Neural crest cell (in vitro differentiated cells): ENCODE measurements at places on chromosomes 4 and X.
A peak's percentile ranks its signal among the peaks of the same experiment; 100 is the strongest.

DNA sequence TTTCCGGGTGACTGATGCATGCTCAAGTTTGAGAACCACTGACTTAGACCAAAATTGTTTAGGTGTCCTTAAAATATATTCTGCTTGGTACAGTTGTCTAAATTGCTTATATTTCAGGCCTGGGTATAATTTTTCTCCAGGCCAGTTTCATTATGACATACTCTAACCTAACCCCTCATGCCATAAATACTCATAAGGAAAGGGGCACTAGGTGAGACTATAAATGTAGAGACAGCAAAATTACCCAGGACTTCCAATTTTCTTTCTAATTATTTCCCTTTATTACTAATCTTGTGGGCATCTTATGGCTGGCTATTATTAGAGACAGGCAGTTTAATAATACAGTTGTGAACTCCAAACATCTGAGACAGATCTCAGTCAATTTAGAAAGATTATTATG is 150.2 kb downstream of the RRAGB start:
- no peak for DNase-seq

DNA sequence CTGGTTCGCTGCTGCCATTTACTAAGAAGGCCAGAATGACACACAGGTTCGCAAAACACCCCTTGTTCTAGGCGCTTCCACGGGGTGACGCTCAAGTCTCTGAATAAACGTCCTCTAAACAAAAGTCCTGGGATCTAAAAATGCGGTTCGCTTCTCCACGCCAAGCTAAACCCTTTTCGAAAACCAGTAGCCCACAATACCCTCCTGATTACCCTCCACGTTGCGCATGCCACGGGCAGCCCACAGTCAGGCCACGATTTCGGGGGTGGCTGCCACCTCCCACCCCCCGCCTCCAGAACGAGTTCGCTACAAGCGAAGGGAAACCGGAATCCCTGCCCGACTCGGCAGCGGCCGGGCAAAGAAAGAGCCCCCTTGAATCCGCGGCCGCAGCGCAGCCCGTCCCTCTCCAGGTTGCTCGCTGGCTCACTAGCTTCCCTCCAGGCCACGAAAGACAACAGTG is 423 bp downstream of the RPL39 start:
- peak; percentile 1 for DNase-seq

- DNase-seq: no peak
Measured at GRCh38 chr4:61443813-61444510, 243.8 kb downstream of the ADGRL3 start.

- no peak for DNase-seq
Measured at GRCh38 chr4:3826247-3827172, 60.3 kb downstream of the ADRA2C start.

DNA sequence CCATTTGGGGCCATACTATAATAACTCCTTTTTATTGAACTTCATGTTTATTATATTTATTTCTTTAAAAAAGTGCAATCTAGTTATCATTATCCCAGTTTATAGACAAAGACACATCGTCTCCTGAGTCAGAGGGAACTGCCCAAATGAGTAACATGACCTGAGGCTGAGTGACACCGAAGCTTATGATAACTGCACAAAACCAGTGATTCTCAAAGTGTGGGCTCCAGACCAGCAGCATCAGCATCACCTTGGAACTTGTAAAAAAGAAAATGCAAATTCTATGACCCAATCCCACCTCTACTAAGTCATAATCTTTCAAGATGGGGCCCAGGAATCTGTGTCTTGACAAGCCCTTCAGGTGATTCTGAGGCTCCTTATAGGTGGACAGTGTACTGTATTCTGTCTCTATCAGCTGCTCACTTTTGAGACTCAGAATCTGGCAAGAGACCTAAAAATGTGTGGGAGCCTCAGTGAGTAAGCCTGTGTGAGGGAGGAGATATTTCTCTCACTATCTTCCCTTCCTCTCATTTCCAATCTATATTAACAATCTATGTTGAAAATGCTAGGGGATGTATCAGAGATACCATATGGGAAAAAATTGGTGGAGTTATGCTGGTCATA is 147.0 kb downstream of the PACRGL start:
- no peak for DNase-seq

- peak; percentile 32 for DNase-seq
Measured at GRCh38 chrX:47311932-47312774, 58.2 kb upstream of the ZNF157 start.

DNA sequence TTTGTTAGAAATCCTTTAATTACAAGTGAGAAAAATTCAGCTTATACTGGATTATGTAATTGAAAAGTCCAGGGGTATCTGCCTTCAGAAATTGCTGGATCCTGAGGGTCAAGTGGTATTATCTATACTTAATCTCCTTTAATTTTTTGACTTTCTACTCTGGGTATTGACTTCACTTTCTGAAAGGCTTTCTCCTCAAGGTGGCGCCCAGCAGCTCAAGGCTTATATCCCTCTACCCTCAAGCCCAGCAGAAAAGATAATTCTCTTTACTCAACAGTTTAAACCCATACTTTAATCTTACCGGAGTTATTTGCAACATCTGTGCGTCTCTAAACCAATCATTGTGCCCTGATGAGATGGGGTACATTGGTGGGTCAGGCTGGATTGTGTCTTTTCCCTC is 129.5 kb downstream of the LARP7 start:
- peak; percentile 20 for DNase-seq

- DNase-seq: no peak
Measured at GRCh38 chr4:116531870-116532269, 553.5 kb downstream of the TRAM1L1 start.
